ENCODE measurements at places on chromosomes 2 and 18.

DNA sequence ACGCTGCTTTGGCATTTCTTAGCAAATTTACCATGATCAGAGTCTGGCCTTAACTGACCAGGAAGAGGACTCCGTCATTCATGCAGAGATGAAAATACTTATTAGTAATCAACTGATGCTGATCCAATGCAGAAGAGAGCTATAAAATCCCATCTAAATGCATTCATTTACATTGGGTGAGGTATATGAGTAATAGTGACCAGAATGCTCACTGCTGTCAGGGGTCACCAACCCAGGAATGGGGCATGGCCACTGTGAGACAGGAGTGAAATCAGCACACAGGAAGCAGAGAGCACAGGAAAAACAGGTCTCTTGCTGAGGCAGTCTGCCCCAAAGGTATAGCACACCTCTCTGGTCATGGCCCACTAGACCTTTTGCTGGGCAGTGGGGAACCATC, 68.1 kb upstream of the TMEM247 start:
- no peak for DNase-seq

DNA sequence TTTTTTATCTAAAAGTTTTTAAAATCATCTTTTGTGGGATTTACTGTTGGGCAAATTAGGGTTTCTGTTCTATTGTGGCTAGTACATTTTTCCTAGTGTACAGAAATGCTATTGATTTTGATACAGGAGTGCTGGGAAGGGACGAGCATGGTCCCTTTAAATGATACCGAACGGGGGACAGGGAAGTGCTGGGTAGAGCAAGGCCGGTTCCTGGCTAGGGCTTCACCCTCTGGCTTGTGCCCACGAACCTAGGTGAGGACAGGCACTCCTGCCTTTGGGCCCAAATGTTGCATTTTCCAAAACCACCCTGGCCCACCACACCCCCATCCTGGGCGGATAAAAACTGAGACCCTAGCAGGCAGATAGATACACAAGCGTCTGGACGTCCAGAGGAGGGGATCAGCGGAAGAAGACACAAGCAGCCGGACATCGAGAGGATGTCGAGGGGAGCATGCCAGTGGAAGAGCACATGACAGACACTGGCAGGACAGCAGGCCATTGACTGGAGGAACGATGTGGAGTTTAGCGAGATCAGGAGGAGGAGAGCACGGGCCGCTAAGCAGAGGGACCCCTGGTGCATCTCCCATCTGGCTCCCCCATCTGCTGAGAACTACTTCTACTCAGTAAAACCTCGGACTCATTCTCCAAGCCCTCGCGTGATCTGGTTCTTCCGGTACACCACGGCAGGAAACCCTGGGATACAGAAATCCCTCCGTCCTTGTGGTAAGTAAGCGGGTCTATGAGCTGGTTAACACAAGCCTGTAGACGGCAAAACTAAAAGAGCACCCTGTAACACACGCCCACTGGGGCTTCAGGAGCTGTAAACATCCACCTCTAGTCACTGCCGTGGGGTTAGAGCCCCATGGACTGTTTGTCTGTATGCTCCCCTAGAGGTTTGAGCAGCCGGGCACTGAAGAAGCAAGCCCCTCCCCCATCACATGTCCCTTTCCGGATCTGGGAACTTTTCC, 13.5 kb upstream of the CALCRL start:
- no peak for DNase-seq

DNA sequence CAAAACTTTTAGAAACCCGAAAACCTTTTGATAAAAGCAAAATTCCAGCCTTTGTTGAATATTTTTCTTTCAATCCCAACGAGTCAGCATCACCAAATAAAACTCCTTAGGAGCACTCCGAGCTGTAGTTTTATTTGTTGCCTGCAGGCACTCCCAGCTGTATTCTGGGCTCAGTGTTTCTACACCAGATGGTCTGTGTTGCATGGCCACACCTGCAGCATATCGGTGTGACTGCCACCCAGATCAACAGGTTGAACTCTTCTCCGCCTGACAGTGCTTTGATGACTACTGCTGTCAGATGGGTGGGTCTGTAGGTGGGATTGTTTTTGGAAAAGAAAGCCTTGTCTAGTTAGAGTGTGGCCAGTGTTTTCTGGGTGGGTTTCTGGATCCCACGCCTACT, 32.7 kb downstream of the APCDD1 start:
- DNase-seq, result no peak

GRCh38 chr18:73893880-73894279, 253.8 kb downstream of the FBXO15 start:
- DNase-seq, result no peak

DNA sequence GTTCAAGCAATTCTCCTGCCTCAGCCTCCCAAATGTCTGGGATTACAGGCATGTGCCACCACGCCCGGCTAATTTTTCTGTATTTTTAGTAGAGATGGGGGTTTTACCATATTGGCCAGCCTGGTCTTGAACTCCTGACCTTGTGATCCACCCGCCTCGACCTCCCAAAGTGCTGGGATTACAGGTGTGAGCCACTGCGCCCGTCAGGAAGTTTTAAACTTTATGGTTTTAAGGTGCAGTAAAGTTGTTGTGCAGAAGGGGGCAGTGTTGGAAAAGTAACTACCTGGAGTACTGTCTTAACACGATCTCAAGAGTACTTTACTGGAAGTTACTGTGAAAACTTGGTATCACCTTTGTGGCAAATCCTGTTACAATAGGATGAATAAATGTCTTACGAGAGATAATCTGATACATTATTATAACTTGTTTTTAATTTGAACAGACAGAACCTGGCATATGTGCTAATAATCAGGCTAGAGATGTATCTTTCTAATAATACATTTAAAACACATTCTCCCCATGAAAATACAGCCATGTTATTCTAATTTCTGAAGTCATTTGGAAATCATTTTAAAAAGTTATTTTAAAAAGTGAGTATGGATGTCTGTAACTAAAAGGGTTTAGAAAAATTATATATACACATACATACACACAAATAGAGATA, 10.8 kb downstream of the SPDYA start:
- no peak for DNase-seq

GRCh38 chr2:173165443-173166238, 90.0 kb downstream of the MAP3K20 start:
- no peak for DNase-seq

DNA sequence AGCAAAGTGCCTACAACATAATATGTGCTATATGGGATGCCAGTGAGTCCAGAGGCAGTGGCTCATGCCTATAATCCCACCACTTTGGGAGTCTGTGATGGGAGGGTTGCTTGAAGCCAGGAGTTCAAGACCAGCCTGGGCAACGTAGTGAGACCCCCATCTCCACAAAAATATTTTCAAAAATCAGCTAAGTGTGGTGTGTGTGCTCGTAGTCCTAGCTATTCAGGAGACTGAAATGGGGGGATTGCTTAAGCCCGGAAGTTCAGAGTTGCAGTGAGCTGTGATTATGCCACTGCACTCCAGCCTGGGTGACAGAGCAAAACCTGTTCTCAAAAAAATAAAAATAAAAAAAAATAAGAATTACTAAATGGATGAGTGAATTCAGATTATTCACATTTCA, 23.4 kb downstream of the OTX1 start:
- DNase-seq, result no peak

DNA sequence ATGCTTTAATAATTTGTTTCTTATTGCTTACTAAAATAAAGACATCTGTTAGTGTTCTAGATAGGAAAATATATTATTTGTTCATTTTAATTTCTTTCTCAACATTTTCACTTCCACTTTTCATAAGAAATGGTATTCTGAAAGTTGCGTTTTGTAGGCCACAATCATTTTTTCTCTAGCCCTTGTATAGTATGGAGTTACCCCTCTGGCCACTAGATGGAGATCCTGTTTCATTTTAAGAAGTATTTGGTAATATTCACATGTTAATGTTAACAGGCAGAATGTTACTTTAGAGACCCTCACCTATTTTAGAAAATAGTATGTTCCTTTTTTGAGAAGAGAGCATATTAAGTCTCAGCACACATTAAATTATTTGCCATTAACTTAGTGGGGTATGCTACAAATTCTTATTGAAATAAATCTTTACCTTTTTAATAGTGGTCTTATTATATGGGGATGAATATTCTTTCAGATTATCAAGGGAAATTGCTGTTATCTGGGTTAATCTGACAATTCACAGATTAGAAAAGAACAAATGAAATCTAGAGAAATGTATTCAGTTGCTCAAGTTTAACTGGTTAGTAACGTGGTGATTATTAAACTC, 73.9 kb upstream of the TTC27 start:
- no peak for DNase-seq

DNA sequence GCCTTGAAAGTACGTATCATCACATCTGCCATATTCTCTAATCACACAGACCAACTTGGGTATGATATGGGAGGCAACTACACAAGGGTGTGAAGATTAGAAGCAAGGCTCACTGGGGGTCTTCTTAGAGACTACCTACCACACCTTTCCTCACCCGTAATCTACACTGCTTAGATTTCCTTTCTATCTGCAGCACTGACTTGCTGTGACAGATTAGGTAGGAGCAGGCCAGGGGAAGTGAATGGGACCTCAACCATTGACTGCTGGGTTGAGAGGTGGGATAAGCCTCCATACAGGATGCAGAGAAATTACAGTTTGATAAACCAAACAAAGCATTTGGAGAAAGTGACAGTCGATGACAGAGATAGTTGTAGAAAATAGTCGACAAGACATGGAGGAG, 119.0 kb upstream of the SERPINE2 start:
- no peak for DNase-seq

DNA sequence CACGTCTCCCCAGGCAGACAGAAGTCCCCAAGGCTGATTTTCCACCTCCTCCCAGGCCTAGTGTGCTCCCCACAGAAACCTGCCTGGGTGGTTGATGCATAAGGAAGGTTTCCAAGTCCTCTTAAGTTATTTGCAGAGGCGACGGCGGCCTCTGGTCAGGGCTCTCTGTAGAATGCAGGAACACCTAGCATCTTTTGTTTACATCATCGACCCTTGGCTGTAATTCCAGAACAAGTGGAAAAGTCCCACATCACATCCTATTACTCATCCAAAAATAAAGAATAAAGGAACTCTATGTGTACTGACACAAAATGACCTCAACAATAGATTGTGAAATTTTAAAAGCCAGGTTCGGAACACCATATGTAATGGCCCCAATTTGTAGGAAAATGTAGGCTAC, 211.1 kb downstream of the ALPK2 start:
- DNase-seq, result no peak

DNA sequence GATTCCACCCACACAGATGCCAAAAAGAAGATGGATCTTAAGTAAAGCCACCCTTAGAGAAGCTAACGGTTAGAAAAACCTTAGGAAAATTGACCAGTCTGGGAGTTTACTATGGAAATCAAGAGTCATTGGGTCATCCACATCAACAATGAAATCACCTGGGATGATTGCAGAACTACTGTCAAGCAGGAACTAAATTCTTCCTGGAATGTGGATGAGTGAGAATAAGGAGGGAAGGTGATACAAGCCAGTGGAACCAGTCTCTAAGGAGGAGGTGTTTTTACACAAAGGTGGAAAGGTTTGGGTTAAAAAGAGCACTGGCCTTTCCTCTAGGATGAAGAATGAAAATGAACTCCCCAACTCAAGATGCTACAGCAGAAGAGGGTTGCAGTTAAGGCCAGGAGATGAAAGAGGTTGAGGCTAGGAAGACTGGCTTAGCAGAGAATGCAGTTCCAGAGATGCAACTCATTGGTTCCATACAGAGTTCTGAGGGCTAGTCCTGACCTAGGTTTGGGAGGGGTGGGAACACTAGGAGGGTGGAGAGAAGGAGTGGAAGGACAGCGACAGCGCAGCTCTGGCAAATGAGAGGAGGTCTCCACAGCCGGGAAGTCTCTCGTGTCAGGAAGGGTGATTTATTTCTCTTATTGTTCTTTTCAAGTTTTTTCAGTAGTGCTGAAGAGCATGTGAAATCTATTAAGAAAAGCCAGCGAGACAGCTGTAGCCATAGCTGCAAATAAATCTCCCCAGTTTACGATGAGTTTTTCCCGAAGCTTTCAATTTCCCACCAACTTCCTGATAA, 27.7 kb upstream of the KDM3A start:
- no peak for DNase-seq

GRCh38 chr2:119123389-119123788, 35.2 kb downstream of the C1QL2 start:
- DNase-seq, result no peak

- DNase-seq, result no peak
These were observed 101.1 kb downstream of the KLHL29 start for GRCh38 chr2:23485841-23486683.

- no peak for DNase-seq
These were observed 86.0 kb downstream of the DCC start for GRCh38 chr18:52426041-52426440.

DNA sequence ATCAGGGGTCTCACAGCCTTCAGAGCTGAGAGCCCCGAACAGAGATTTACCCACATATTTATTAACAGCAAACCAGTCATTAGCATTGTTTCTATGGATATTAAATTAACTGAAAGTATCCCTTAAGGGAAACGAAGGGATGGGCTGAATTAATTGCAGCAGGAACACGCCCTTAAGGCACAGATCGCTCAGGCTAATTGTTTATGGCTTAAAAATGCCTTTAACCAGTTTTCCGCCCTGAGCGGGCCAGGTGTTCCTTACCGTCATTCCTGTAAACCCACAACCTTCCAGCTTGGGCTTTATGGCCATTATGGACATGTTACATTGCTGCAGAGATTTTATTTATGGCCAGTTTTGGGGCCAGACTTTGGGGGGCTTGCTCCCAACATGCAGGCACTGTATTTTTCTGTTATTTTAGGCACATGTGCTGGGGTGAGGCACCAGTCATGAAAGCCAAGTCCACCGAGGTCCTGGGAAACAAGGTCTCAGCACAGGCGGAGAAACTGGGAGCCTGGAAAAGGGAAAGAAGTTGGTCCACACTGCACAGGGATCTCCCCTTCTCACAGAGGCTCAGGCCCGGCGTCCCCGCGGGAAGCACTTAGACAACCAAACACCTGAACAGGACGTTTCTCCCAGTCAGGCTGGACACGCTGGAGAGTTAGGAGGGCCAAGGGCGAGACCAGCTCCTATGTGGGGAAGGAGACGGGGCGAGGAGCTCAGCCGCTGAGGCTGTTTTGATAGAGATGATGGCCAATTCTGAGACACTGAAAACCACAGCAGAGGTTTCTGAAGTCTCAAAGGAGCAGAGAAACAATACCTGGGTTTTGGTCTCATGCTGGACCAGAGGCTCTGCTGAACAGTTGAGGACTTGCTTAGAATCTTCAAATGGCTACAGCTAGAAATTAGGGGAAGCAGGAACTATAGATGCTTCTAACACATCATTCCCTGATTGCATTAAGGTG, 86.7 kb downstream of the TMEM18 start:
- no peak for DNase-seq

DNA sequence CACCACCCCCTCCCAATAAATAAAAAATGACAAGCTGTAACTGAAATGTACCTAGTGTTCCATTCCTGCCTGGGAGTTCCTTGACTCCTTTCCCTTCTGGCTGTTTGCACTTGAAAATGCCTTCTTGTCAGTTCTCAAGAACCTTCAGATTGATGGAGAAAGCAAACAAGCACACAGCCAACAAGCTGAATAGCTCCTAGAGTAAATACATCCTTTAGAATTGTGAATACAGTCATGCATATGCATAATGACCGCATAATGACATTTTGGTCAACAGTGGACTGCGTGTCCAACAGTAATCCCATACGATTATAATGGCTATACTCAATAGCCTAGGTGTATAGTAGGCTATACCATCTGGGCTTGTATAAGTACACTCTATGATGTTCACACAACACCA, 97.0 kb downstream of the LYPD6 start:
- DNase-seq, result no peak
